ENCODE measurements at places on chromosomes 11 and 22. TPM values are rescaled to one million over a fixed set of nuclear protein-coding genes. Genes with fewer than 3 reads are reported as not detected.

PDGFB gene
- 18.1 TPM for polyA plus RNA-seq

MPZL3 gene
- polyA plus RNA-seq = 1.4 TPM

FAM227A gene
- 9.4 TPM for polyA plus RNA-seq

UCP2 gene
- polyA plus RNA-seq = 62.0 TPM

CTSC gene
- 36.3 TPM for polyA plus RNA-seq

NELL1 gene
- polyA plus RNA-seq = 31.2 TPM
